GM03348 (cell line): ENCODE measurements at places on chromosomes 3 and 15.

GRCh38 chr3:65170390-65171042, 482.7 kb upstream of the ADAMTS9 start:
- peak; percentile 49 for DNase-seq

GRCh38 chr3:59867185-59868002, 817.6 kb upstream of the CFAP20DC start:
- DNase-seq: no peak

DNA sequence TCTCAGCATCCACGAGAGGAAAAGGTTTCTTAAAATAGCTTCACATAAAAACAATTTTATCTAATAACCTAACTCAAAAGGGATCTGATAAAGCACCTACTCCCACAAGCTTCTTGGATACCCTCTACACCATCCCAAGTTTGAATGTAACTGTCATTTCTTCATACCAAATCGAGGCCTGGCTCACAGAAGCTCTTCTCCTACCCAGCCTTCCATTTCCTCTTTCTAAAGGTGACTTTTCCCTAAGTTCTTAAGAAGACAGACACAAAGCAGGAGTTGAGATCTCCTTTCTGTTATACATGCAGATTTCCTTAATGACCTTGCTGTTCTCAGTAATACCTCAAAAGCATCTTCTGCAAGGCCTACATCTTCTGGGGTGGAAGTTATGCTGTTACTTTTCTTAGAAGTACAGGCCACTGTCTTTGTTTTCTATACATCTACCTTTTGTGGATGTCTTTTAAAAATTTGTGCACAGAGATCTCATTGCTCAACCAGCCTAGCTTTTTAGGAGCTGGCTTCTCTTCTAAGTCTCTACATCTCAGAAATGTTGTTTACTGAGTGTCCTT, 3.4 kb upstream of the LRRIQ4 start:
- DNase-seq: no peak

DNA sequence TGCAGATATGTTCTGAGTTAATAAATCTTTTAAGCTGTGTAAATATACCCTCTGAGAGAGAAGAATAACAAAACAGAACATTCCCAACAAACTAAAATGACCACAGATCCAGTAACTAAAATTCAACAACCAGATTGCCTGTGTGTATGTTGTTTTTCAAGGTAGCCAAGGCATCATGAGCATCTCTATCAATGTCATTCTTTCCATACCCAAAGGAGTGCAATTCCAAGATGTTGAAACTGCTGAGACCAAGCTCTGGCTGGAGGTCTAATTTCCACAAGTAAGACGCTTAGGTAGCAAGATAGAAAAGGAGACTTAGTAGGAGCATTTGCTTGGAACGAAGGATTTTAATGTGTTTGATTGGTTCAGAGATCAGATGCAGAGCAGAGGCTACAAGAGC, 276.3 kb downstream of the RBMS3 start:
- no peak for DNase-seq

DNA sequence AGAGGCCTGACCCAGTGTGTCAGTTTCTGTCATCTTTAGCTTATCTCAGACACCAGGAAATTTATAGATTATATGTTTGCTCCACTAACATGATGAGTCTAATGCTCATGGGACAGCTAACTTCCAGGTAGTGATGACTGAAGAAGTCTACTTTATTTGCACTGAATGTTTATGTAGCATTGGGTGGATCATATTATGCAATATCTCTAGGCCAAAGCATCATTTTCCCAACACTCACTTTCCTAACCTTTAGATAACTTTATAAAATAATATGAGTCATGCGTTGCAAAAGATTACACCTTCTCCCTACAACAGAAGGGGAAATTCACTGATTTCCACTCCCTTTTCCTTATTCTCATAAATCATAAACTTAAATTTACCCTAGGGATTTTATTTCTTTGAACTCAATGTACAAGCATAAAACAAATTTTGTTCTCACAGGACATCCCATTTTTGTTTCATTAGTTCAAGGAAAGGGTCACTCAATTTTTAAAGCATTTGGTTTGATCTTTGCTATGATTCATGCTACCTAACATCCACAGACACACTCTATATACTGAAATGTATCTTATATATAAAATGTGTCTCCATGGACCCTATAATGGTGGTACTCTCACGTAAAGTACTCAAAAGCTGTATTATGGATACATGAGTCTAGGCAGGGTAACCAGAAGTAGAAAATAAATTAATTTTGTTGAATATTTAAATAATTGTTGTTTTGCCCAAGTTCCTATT, 225.2 kb downstream of the WDR72 start:
- no peak for DNase-seq

DNA sequence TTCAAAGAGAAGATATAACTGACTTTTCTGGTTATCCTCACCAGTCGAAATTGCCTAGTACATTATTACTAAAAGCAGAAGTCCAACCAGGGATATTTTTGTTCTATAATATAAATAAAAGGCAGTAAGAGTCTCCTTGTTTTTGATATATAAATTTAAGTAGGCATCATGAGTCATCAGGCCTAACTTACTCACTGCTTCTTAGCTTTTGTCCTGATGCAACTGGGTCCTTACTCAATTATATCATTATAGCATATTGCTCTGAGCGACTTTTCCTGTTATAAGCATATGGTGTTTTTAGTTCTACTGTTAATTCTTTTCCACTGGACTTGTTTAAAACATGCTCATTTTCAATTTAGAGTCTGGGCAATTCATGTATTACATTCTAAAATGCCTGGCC, 910.1 kb downstream of the MCTP2 start:
- no peak for DNase-seq

GRCh38 chr3:79204351-79204750, 563.4 kb downstream of the ROBO1 start:
- no peak for DNase-seq

GRCh38 chr15:62711691-62712454, 330.7 kb upstream of the TPM1 start:
- no peak for DNase-seq

GRCh38 chr3:189270248-189270832, 98.6 kb downstream of the TPRG1 start:
- DNase-seq: peak; percentile 77

GRCh38 chr3:29605845-29606244, 325.0 kb downstream of the RBMS3 start:
- DNase-seq: no peak

DNA sequence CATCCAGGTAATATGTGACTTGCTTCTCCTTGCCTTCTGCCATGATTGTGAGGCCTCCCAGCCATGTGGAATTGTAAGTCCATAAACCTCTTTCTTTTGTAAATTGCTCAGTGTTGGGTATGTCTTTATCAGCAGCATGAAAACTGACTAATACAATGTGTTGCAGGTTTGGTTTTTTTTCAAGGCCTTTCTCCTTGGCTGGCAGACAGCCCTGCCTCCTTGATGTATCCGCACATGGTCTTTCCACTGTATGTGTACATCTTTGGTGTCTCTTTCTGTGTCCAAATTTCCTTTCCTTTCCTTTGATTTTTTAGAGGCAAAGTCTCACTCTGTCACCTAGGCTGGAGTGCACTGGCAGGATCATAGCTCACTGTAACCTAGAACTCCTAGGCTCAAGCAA, 260.1 kb downstream of the TUSC7 start:
- DNase-seq: no peak

- no peak for DNase-seq
Measured at GRCh38 chr15:85955501-85956391, 123.9 kb upstream of the AGBL1 start.

DNA sequence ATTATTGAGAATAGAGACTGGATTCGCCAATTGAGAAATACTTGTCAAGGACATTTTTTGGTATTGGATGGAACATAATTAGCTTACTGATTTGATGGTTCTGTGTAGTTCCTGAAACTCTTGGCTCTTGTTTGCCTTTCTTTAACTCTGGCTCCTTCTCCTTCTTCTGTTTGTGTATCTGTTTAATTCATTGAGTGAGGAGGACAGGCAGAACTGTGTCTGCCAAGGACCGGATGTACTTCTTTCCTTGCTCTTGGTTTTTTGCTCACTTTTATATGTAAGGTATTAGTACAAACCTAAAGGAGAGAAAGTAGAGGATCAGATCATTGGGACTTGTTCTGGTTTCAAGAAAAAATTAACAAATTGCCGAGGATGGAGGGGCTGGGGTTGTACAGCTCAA, 48.9 kb downstream of the TCF12 start:
- no peak for DNase-seq

DNA sequence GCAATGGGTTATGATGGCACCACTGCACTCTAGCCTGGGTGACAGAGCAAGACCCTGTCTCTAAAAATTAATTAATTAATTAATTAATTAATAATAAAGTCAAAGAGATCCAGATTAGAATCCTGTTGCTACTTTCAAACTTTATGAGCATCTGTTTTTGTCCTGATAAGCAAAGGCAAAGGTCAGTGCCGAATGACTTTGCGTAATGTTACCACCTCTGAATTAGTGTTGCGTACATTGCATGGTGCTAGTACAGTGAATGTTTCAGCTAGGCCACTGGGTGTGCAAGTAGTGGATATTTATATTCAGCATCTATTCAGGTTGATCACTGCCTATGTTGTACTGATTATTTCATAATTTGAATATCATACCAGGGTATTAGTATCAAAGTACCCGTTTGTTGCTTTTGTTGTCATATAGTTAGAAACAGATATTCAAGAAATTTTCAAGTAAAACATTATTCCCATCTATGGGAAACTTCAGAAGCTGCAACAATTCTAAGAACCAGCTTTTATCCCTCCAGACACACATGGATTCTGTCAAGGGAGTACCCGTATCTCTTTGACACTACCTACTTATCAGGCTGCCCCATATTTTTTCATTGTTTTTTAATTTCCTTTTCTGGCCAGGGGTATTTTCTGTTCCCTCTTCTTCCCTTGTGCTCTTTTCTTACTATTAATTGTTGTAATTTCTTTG, 127.1 kb upstream of the GRM7 start:
- no peak for DNase-seq

DNA sequence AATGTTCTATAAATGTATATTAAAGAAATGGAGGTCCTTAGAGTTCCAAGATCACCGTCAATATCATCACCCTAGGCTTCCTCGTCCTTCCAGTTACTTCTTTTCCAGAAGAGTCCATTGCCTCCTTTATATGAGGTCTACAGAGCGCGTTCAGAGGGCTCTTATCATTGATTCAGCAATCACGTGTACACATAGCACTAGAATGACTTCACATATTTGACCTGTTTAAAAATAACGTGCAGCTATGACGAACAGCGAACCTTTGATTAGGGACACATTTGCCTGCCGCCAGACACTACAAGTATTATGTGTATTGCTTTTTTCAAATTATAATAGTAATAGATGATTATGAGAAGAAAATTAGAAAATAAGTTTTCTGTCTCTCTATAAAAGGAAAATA, 26.0 kb downstream of the IGF1R start:
- no peak for DNase-seq

- DNase-seq: no peak
Measured at GRCh38 chr3:178568155-178568731, 32.0 kb downstream of the KCNMB2 start.

DNA sequence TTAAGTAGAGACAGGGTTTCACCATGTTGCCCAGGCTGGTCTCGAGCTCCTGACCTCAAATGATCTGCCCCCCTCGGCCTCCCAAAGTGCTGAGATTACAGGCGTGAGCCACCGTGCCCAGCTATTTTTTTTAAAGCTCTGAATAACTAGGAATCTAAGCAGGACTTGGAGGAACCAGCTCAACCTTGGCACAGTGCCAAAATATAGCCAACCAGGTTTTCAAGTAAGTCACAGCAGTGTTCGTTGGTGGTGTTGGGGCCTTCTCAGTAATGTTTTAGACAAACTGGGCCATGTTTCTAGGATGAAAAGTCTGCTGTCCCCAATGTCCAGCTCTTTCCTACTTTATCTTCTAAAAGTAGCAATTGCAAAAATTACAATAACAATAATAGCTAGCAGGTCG, 6.4 kb upstream of the ADAM10 start:
- DNase-seq: no peak

GRCh38 chr3:50415816-50416215, 56.5 kb upstream of the TMEM115 start:
- DNase-seq: no peak

GRCh38 chr15:73951601-73952000, 25.3 kb downstream of the LOXL1 start:
- no peak for DNase-seq

- no peak for DNase-seq
Measured at GRCh38 chr3:113179235-113179824, 32.0 kb upstream of the BOC start.

- DNase-seq: no peak
Measured at GRCh38 chr3:93855401-93855800, 118.3 kb downstream of the PROS1 start.

DNA sequence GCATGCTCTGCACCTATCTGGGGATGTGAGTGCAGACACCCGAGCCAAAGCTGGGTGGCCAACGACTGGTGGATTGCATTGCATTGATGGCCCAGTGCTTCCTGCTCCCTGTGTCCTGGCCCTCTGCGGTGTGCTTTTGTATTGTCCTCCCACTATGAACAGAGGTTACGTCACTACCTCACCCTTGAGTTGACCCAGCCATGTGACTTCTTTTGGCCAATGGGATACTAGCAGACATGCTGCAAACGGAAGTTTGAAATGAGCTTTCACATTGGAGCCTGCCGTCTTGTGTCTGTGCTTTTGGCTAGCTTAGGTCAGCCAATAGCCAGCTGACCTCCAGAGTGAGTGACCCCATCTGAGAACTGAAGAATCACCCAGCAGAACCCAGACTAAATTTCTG, 15.3 kb upstream of the TBC1D21 start:
- no peak for DNase-seq

- no peak for DNase-seq
Measured at GRCh38 chr3:39361252-39361927, 21.8 kb upstream of the SLC25A38 start.

- no peak for DNase-seq
Measured at GRCh38 chr3:151859233-151859673, 14.2 kb upstream of the SUCNR1 start.

DNA sequence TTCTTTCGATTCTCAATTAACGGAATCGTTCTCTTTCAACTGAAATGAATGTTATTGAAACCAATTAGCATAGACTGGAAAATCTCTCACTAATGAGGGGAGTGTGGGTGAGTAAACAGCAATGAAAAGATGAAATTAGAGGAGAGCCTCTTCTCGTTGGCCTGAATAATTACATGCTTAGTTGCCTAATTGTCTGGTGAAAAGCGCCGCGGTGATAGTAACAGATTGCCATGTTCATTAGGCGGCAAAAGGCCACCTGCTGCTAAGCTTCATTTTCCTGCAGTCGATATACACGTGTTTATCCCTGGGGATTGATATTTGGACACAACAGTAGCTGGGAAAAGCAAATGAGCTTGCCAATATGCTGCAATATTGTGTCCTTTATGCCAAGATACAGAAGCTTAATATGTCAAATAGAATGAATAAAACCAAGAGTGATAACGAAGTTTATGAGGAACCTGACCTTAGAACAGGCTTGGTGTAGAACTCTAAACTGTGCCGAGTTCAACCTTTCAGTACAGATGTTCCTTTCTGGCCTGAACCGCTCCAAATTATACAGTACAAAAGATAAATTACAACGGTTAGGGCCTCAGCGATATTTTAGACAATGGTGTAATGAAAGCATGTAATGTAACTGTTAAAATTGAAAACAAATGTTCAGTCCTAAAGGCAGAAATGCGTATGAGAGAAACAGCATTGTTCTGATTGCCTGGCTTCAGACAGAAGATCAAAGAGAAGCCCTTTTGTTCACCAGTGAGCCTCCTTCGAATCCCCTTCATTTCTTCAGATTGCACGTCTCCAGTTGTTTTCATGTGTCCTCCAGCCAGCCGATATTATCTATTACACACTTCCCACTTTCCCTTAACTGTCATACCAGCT, 185.2 kb downstream of the SHOX2 start:
- DNase-seq: no peak

- DNase-seq: no peak
Measured at GRCh38 chr3:172189987-172190603, 150.7 kb downstream of the FNDC3B start.
